ENCODE measurements at places on chromosomes 3 and 15. TPM values are rescaled to one million over a fixed set of nuclear protein-coding genes. Genes with fewer than 3 reads are reported as not detected.

The ACAN gene
- not detected for total RNA-seq

The SI gene
- not detected for total RNA-seq

The SNX33 gene
- total RNA-seq: 32.2 TPM

The PYGO1 gene
- total RNA-seq: 0.55 TPM

The ALDH1A3 gene
- 1,053 TPM for total RNA-seq

The GOLGA6B gene
- total RNA-seq: not detected

The FAM81A gene
- 0.04 TPM for total RNA-seq

The TGM5 gene
- 0.16 TPM for total RNA-seq

The CFAP100 gene
- total RNA-seq: not detected

The ENTPD3 gene
- total RNA-seq: 12.2 TPM

The IGDCC3 gene
- total RNA-seq: not detected

The PTPRG gene
- 10.1 TPM for total RNA-seq

The TRANK1 gene
- 2.1 TPM for total RNA-seq

The CSPG5 gene
- total RNA-seq: 0.08 TPM

The GOLGA6A gene
- not detected for total RNA-seq

The LHFPL4 gene
- 0.08 TPM for total RNA-seq

The LTF gene
- total RNA-seq: not detected

The PDZRN3 gene
- total RNA-seq: 4.2 TPM

The SLC7A14 gene
- not detected for total RNA-seq

The GP5 gene
- not detected for total RNA-seq

The ANKRD63 gene
- not detected for total RNA-seq

The OXNAD1 gene
- total RNA-seq: 14.1 TPM

The GOLGA8T gene
- total RNA-seq: not detected

The SLC2A2 gene
- not detected for total RNA-seq

The WDR93 gene
- not detected for total RNA-seq

The NEIL1 gene
- total RNA-seq: 7.7 TPM

The MUC4 gene
- not detected for total RNA-seq

The AADACL2 gene
- not detected for total RNA-seq

The TGM4 gene
- 0.08 TPM for total RNA-seq

Measured in hair follicular keratinocyte (primary cell).